ENCODE measurements at places on chromosomes 3 and 15.

DNA sequence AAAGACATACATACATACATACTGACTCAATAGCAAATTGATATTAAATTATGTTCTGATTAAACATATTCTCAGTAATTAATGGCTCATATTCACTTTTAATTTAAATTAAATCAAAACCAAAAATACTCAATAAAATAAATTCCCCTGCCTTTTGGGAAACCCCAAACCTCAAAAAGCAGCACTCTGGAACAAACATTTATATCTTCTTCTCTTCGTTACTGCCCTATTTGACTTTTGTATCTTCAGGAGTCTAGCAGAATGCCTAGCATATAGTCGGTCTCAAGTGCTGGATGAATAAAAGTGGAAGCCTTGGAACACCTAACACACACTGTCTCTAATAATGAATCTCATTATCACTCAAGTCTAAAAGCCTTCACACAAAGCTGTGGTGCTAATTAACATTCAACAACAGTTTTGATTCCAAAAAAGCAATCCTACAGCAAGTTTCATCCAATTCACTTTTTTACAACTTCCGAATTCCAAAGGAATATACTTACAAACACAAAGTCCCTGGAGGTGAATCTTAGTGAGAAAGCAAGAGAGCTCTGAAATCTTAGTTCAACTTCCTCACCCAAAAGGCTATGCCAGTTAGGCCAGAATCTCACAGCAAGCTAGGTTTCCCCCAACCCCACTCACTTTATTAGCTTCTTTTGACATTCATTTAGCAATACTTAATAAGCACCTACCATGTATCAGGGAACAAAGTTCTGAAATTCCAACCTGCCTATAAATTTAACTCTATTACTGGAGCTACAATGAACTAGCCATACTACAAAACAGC lies 35.0 kb downstream of the GSK3B start:
- no peak for DNase-seq

DNA sequence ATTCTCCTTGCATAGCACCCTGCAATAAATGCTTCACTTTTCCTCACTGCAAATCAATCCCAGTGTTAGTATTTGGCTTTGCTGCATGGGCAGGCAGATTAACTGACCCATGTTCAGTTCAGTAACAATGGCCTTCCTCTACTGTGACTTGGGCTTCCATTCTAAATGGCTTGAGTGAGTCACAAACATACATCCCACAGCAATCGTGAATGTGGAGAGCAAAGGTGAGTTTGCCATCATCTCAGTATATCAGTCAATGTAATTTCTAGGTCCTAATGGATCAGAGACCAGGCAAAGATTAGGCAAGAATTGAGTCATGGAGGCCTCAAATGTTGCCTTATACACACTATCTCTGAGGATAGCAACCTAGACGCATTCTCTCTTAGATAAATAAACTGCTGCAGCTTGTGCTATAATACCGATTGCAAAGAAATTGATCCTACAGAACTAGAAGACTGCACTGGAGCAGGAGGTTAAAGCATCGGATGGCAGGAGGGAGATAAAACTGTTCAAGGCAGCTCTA lies 8.3 kb upstream of the ATP8B4 start:
- no peak for DNase-seq

- DNase-seq = no peak
Measured at GRCh38 chr3:40463579-40463978, 6.4 kb downstream of the RPL14 start.

GRCh38 chr3:100756441-100756840 lies 47.1 kb downstream of the TFG start:
- peak; percentile 35 for DNase-seq

- no peak for DNase-seq
Measured at GRCh38 chr3:133368371-133369067, 31.3 kb upstream of the BFSP2 start.

- DNase-seq = no peak
Measured at GRCh38 chr3:141352262-141352984, 15.9 kb upstream of the ZBTB38 start.
